Activated CD4-positive, alpha-beta T cell treated with anti-CD3 and anti-CD28 coated beads, Interleukin-10, Interleukin-2, amounts not matched to agents 100 ng/mL and 50 ng/mL, durations not matched to agents 16 hours and 8 hours (primary cell): ENCODE measurements at places on chromosomes 4 and X.

DNA sequence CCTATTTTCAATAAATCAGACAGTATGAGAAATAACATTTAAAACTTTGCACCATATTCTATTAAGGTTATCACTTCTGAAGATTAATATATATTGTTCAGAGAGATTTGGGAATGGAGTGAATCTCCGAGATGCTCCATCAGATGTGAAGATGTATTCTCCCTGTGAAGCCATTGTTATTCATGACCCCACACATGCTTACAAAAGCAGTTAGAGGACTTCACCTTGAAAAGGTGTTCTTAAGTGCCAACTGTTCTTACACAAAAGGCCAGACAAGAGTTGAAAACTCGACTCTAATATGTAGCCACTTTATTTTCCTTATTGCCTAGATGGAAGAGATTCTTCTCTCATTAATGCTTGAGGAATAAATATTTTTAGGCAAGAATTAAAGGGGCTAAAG, 54.3 kb upstream of the NEIL3 start:
- no peak for DNase-seq

GRCh38 chrX:13396924-13397323, 77.1 kb upstream of the ATXN3L start:
- DNase-seq, result no peak

- DNase-seq, result no peak
These were observed 850 bp downstream of the IGBP1 start for GRCh38 chrX:70134116-70134477.

GRCh38 chr4:73098016-73098415, 28.5 kb upstream of the COX18 start:
- no peak for DNase-seq

GRCh38 chr4:138090150-138090917, 151.8 kb downstream of the SLC7A11 start:
- peak; percentile 57 for DNase-seq

GRCh38 chr4:87783781-87784180, 15.6 kb upstream of the IBSP start:
- no peak for DNase-seq

DNA sequence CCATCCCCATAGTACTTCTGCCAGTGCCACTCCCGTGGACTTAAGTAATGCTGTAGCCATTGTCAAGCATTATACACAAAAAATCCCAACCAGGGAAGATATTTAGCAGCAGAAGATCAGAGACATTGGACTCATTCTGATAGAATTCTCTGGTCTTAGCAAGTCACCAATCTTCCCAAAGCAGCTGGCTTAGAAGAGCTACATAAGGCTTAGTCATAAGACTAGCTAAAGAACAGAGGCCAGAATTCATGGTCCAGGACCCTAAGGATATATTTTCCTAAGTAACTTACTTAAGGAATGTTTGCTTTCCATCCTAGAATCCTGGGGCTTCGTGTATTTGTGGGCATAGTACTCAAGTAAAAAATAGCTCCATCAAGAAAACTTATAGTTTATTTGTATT, 100.3 kb upstream of the SLIT2 start:
- DNase-seq, result no peak

GRCh38 chrX:1536712-1537030, 314 bp downstream of the P2RY8 start:
- no peak for DNase-seq

- DNase-seq, result no peak
These were observed 56.5 kb upstream of the CLNK start for GRCh38 chr4:10740891-10741620.

- no peak for DNase-seq
These were observed 56.3 kb downstream of the ENOX2 start for GRCh38 chrX:130846746-130847145.

GRCh38 chr4:34649716-34650115, 1594.6 kb downstream of the ARAP2 start:
- no peak for DNase-seq

GRCh38 chrX:72346302-72346949, 40.7 kb upstream of the CITED1 start:
- no peak for DNase-seq

- DNase-seq, result no peak
These were observed 70.3 kb upstream of the NDP start for GRCh38 chrX:44043496-44043895.

GRCh38 chr4:85452058-85452731, 22.8 kb upstream of the ARHGAP24 start:
- DNase-seq, result no peak

GRCh38 chr4:36241771-36242170, 2.5 kb downstream of the ARAP2 start:
- DNase-seq, result peak; percentile 71

DNA sequence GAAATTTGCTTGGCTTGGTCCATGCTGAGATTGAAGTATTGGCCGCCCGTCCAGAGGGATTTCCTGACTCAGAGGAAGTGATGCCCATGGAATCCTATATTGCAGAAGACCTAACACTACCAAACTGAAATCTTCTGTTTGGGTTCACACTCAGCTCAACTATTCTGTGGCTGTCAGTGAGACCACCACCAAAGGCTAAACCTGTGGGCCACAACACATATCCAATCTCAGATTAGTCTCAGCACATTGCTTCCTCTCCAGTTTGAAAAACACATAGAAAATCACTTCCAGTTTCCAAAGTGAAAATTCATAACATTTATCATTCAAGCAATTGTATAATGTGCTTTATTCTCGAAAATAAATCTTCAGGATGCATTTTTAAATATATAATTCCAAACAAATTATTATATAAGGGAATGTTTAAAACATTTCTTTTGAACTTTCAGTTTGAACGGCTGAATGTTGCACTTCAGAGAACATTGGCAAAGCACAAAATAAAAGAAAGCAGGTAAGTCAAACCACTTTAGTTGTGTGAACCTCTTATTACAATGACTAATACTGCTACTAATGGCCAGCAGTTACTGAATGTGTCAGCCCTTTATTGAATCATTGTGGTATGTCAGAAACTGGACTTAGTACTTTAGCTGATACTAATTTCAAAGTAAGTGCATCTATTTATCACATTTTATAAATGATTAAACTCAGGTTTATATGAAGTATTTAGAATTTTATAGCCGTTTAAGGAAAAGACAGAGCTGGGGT, 37.0 kb downstream of the GUCY1A1 start:
- no peak for DNase-seq

GRCh38 chr4:78313754-78314120, 237.8 kb upstream of the ANXA3 start:
- no peak for DNase-seq

DNA sequence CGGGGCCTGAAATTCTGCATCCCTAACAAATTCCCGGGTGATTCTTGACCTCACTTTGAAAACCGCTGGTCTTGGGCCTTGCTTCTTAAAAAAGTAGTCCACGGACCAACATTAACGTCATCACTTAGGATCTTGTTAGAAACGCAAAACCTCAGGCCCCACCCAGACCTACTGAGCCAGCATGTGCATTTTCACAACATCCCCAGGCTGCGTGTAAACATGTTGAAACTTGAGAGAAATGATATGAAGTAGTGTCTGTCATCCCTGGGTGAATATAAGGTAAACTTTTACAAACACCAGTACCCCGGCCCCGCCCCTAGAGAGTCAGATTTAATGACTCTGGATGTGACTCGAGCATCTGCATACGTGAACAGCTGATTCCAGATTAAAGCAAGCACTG, 33.7 kb downstream of the SORBS2 start:
- DNase-seq, result no peak

DNA sequence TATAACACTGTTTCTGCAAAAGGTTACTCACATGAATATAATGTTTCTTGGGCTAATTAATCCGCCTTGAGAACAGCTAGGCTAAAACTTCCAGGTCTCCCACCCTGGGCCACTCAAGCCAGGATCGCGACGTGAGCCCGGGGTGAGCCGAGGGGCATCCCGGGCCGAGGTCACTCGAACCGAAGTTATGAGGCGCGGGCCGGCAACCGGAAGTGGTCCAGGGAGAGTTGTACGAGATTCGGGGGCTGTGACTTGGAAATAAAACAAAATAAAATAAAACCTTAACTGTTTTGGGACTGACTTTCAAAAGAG, 317 bp downstream of the CMC4 start:
- DNase-seq, result no peak
